Ascending aorta (tissue), 2 donors: ENCODE measurements at places on chromosomes 6 and 20.

GRCh38 chr6:52087498-52087999, at the start of gene PKHD1:
TSS of gene PKHD1 (minus strand) at chr6:52087613. CDS start at chr6:52084933, 2,680 bp downstream.
- H3K27ac ChIP-seq = no peak within 1 kb of the TSS
- H3K4me1 ChIP-seq = no peaks in the 10 kb centered on the region
- H3K27me3 ChIP-seq = no peaks in the 10 kb centered on the region
- DNase-seq = no peak

DNA sequence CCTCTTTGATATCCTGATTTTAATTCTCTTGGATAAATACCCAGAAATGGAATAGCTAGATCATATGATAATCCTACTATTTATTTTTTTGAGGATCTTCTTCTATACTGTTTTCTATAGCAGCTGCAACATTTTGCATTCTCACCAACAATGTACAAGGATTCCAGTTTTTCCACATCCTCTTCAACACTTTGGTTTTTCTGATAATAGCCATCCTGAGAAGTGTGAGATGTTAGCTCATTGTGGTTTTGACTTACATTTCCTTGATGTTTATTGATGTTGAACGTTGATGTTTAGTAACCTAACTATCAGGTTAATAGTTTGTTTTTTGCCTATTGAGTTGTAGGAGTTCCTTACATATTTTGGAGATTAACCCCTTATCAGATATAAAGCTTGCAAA, 217.3 kb downstream of the LRFN2 start:
- no peaks in the 10 kb centered on the region for H3K27me3 ChIP-seq
- no peaks in the 10 kb centered on the region for H3K4me1 ChIP-seq
- no peaks in the 10 kb centered on the region for H3K36me3 ChIP-seq
- no peak overlapping the region for H3K4me3 ChIP-seq
- no peak for DNase-seq

GRCh38 chr6:106789428-106790148, 160.2 kb downstream of the QRSL1 start:
- H3K36me3 ChIP-seq = no peaks in the 10 kb centered on the region
- H3K27ac ChIP-seq = no peak overlapping the region
- H3K4me1 ChIP-seq = no peaks in the 10 kb centered on the region
- DNase-seq = no peak
- H3K4me3 ChIP-seq = no peak overlapping the region

DNA sequence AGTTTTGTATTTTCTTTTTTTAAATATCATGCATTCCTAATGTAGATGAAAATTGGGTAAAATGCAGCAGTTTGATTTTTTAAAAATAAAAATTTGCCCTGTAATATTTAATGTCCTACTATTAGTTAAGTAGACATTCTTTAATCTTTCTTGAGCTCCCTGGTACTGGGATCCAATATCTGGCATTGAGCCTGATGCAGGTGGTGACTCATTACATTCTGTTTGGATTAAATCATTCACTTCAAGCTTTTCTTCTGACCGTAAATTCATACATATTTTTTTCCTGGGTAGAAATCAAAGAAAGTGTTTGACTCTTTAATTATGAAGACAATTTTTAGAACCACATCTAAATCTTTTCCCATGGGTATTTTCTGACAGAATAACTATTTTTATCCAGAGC, 768.8 kb upstream of the SLC35B3 start:
- H3K4me1 ChIP-seq = no peaks in the 10 kb centered on the region
- H3K36me3 ChIP-seq = no peaks in the 10 kb centered on the region
- no peak overlapping the region for H3K27ac ChIP-seq
- H3K4me3 ChIP-seq = no peak overlapping the region
- no peak for DNase-seq

DNA sequence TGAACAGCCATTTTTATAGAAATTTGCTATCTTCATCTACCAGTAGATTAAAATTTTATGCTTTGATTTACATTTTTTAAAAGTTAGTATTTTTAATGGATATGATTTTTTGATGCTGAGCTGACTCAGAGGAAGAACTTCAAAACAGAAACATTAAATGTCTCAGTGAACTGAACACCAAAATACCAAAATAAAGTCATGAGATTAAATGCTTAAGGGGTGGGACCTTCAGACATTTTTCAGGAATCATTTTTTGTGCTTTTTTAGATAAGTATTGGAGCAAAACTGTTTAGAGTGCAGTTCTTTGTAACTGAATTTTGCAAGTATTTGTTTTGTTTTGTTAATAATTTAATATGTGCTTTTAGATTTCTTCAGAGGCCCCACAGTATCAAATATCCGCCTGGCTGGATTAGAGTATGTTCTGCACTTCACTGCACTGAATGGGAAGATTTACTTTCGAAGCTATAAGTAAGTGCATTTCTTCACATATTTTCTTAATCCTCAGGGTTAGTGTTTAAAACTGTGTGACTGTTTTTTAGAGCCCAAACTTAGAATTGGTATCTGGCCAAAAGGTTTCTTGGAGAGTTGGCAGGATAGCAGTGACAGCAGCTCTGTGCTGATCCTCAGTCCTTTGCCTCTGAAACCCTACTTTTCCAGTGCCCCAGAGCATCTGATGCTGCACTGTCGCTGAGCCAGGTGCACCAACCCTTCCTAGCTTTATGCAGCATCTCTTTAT, 33.7 kb downstream of the RPF2 start:
- peaks cover 19% of the 10 kb centered on the region for H3K36me3 ChIP-seq
- H3K4me1 ChIP-seq = peaks cover 5% of the 10 kb centered on the region
- no peak overlapping the region for H3K4me3 ChIP-seq
- no peaks in the 10 kb centered on the region for H3K27me3 ChIP-seq

DNA sequence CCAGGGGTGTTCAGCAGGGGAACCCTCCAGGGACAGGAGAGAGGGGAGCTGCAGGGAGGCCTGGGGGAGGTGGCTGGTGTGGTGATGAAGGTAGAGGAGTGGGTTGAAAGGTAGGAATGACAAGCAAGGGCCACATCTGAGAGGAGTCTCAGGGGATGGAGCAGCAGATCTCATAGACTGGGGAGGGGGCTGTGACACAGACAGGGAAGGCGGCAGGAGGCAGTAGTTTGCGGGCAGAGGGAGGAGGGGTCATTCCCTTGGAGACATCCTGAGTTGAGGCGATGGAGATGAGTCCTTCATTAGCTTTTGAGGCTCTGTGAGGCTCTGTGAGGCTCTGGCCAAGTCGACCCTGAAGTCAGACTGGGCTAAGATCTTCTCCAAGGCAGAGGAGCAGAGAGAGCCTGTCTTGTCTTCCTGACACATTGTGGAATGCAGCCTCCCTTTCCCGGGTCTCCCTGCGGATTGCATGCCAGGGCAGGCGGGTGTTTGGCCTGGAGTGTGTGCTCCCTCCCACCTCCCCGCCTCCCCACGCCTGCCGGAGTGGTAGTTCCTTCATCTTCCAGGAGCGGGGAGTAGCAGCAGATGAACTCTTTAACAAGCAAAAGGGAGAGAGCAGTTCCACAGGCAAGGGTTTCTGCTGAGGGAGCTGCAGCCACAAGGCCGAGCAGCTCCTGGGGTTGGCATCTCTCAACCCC, 34.3 kb upstream of the MLN start:
- no peaks in the 10 kb centered on the region for H3K27me3 ChIP-seq
- no peak overlapping the region for H3K27ac ChIP-seq
- no peaks in the 10 kb centered on the region for H3K4me1 ChIP-seq
- H3K4me3 ChIP-seq = no peak overlapping the region
- DNase-seq = no peak
- no peaks in the 10 kb centered on the region for H3K36me3 ChIP-seq

DNA sequence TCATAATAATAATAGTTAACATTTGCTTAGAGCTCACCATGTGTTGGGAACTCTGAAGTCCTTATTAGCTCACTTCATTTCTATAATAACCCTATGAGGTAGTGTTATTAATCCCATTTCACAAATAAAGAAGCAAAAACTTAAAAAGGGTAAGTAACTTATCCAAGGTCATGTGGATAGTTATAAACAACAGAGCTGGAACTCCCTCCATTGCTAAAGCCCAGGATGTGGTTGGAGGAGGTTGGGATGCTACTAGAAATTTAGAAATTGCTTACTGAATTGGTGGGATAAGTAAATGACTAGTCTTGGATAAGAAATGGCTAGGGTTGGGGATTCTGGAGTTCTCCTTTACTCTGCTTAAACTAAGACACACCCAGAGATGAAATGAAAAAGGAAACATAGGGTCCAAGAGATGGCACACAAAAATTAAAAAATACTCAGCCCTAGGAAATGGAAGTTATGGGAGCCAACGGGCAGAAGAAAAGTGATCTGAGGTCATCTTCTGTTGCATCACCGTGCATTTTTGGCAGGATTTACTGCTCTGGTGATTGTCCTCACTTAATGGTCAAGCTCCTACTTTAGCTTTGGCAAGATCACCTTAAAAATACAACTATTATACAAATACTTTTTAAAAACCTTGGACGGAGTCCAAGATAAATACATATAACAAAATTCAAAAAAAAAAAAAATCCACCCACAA, 7.7 kb upstream of the CLIC5 start:
- no peaks in the 10 kb centered on the region for H3K4me1 ChIP-seq
- H3K36me3 ChIP-seq = no peaks in the 10 kb centered on the region
- no peak overlapping the region for H3K4me3 ChIP-seq
- H3K27ac ChIP-seq = no peak overlapping the region
- no peak for DNase-seq

DNA sequence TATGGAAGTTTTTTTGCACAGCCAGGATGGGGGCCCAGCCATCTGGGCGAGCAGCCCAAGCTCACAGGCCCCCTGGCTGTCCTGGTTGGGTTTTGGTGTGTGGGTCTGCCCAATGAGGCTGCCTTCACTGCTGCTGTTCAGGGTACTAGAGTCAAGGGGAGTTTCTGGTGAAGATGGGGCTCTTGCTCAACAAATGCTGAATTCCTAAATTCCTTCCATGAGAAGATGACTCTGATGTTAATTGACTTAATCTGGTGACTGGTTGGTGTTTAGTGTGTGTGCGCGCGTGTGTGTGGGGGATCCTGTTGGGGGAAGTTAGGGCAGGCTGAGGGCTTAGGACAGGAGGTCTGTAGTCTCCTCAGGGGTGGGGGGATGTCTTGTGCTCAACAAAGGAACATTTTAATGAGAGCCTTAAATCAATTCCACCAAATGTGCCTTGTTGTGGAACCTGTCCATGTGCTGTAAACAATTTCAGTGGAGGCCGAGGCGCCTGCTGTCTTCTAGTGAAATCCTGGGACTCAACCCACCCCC, 1.9 kb downstream of the PTK7 start:
- H3K4me3 ChIP-seq = no peak overlapping the region
- H3K36me3 ChIP-seq = no peaks in the 10 kb centered on the region
- DNase-seq = no peak
- H3K27ac ChIP-seq = no peak overlapping the region

- no peaks in the 10 kb centered on the region for H3K4me1 ChIP-seq
- H3K36me3 ChIP-seq = no peaks in the 10 kb centered on the region
These were observed 50.9 kb downstream of the CCN2 start for GRCh38 chr6:131900231-131900630.

DNA sequence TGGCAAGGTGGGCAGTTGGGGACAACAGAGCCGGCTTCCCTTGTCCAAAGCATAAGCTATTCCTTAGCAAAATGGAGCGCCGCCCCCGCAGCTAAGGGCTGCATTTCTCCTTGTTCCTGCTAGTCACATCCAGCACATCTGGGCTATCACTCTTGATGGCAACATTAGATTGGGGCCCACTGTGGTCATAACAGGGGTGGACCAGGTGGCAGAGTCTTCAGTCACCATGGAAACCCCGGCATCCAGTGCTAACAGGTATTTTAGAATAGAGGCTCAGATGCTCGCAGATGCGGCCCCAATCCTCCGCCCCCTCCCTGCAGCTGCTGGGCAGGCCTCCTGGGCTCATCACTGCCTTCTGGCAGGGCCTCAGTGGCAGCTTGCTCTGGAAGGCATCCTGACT, 168.2 kb upstream of the PROKR2 start:
- DNase-seq = peak; percentile 19
- no peaks in the 10 kb centered on the region for H3K27me3 ChIP-seq
- no peak overlapping the region for H3K4me3 ChIP-seq
- H3K4me1 ChIP-seq = no peaks in the 10 kb centered on the region
- no peaks in the 10 kb centered on the region for H3K36me3 ChIP-seq

DNA sequence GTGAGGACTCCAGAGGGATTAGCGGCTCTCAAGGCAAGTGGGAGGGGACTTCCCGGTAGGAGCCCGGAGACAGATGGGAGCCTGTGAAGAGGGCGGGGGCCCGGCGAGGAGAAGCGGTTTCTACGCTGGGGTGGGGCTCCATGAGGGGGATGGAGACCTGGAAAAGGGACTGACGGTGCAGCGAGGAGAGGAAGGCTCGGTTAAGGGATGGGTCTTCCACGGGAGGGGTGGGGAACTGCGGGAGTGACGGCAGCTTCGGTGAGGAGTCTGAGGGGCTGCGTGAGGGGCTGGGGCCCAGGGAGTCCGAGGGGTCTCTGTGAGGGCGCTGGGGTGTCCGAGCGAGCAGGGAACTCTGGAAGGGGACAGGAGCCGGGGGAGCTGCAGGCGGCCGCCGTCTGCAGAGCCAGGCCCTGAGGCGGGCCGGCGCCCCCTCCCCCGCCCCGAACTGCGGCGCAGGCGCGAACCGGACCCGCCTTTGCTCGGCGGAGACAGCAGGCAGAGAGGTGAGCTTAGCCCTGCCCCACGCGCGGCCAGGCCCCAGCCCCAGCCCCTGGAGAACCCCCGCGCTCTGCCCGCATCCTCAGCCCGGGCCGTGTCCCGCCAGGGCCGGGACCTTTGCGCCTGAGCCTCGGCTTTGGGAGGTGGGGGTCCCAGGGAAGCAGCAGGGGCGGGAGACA, at the start of gene NRSN2:
Gene NRSN2, plus strand, starts transcription at position 472 of the 677 bp plus-strand sequence. CDS start 2,533 bp downstream, outside the sequence.
- H3K27ac ChIP-seq = peak within 1 kb of the TSS; percentile 84
- peaks cover 5% of the 10 kb centered on the region for H3K36me3 ChIP-seq
- DNase-seq = peak; percentile 80
- peak within 1 kb of the TSS; percentile 67 for H3K4me3 ChIP-seq
- no peaks in the 10 kb centered on the region for H3K27me3 ChIP-seq
- H3K4me1 ChIP-seq = no peaks in the 10 kb centered on the region

- no peaks in the 10 kb centered on the region for H3K27me3 ChIP-seq
- no peaks in the 10 kb centered on the region for H3K4me1 ChIP-seq
- H3K36me3 ChIP-seq = no peaks in the 10 kb centered on the region
- H3K27ac ChIP-seq = no peak overlapping the region
- H3K4me3 ChIP-seq = no peak overlapping the region
These were observed 995 bp downstream of the MYCT1 start for GRCh38 chr6:152698692-152699091.

DNA sequence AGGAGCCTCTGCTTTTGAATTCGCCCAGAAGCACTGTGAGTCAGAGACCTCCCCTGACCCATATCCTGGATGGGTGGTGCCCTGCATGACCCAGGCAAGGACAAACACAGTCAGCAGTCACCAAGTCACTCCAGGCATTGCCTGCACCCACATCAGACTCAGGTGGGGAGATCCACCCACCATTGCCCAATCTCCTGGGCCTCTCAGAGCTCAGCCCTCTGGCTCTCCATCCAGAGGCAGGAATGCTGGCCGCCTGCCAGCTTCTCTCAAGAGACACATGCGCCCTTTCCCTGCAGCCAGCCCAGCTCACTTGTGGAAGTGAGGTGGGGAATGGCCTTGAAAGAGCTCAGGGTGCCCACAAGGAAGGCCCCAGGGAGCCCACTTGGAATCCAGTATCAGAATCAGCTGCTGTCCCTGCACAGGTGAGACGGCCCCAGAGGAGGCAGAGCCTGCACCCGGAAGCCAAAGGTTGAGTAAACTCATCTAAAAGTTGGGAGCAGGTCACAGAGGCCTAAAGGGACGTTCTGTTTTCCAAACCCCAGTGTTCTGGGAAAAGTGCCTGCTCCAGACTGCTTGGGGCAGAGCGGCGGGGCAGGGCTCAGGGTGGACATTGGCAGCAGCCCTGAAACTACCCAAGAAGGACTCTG, 129.8 kb downstream of the PREX1 start:
- peaks cover 5% of the 10 kb centered on the region for H3K36me3 ChIP-seq
- H3K27ac ChIP-seq = peak overlapping the region; percentile 91
- peak; percentile 59 for DNase-seq
- no peak overlapping the region for H3K4me3 ChIP-seq
- no peaks in the 10 kb centered on the region for H3K27me3 ChIP-seq

GRCh38 chr6:106516616-106517015, 112.7 kb downstream of the RTN4IP1 start:
- no peaks in the 10 kb centered on the region for H3K27me3 ChIP-seq
- no peaks in the 10 kb centered on the region for H3K36me3 ChIP-seq
- no peak for DNase-seq
- peaks cover 3% of the 10 kb centered on the region for H3K4me1 ChIP-seq
- H3K27ac ChIP-seq = no peak overlapping the region
- H3K4me3 ChIP-seq = no peak overlapping the region
